ENCODE measurements at places on chromosomes 4 and X.
A peak's percentile ranks its signal among the peaks of the same experiment; 100 is the strongest.

DNA sequence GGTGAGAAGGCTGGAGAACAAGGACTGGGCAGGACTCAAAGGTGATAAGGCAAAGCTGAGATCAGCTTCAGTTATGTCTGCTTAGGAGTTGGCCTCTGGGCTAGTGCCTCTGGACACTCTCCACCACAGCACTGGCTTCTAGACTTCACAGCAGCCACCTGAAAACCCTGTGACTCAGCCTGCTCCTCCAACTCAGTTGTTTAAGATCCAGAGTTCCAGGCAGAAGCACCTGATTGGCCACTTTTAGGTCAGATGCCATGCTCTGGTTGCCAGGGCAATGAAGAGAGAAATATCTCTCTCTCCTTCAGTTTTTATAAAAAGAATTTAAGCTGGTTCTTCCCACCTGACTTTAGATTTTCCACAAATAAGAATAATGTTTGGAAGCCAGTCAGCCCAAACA is 47.9 kb upstream of the BLTP1 start:
- DNase-seq, result peak; percentile 6

GRCh38 chrX:101348452-101349192 is at the start of gene TIMM8A:
TSS of gene TIMM8A (minus strand) at chrX:101348742. CDS start at chrX:101348664, 78 bp downstream.
- peak; percentile 88 for DNase-seq

DNA sequence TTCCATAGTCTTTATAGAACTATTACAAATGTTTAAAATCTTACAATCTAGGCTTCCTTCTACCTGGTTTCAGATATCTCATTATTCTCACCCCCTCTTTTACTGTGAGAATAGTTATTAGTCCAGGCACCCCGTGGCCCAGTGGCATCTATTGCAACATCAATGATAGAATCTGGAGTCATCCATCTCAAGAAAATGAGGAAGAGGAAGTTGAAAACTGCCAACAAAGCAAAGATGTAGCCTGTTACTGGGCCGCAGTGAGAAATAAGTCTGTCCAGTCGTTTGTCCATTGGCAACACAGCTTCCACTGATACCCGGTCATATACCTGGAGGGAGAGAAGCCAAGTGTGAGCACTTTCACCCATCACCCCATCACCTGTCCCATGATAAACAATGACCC is 6.0 kb upstream of the ASB11 start:
- no peak for DNase-seq

DNA sequence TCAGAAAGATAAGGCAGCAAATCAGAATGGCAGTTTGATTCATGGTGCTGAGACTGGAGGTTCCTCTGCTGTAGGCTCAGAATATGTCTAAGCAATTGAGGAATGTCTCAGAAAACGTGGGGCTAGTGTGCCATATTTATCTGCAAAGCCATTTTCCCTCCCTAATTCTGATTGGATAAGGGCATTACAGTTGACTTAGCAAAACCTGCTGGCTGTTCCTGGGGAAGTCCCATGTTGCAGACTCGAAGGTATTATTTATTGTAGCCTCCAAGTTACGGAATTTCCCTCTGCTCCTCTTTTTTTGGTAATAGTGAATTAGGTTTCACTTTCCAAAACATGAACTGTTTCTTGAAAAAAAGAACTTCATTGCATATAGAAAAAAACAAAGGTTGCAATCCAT is at the start of gene CXCL10:
Gene CXCL10 (minus strand): TSS at position 109 of the 400 bp plus-strand sequence. CDS start 66 bp downstream, at position 43.
- DNase-seq, result no peak

GRCh38 chrX:124035657-124036056 is 74.2 kb downstream of the STAG2 start:
- no peak for DNase-seq

DNA sequence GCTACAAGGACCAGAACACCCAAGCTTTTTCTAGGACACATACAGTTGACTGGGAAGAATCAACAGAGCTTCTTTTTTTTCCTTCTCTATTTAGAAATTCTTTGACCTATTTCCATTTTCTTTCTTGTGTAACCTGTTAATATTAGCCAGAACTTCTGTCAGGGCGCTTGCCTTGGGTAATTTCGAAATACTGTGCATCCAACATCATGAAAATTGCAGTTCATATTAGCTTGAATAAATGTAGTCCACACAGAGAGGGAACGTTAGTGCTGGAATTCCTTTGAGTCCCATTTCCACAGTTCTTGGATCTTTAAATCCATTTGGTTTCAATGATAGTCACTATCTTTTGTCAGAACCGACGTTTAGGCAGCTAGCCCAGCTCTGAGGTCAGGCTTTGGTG is 141.8 kb downstream of the MXRA5 start:
- no peak for DNase-seq

DNA sequence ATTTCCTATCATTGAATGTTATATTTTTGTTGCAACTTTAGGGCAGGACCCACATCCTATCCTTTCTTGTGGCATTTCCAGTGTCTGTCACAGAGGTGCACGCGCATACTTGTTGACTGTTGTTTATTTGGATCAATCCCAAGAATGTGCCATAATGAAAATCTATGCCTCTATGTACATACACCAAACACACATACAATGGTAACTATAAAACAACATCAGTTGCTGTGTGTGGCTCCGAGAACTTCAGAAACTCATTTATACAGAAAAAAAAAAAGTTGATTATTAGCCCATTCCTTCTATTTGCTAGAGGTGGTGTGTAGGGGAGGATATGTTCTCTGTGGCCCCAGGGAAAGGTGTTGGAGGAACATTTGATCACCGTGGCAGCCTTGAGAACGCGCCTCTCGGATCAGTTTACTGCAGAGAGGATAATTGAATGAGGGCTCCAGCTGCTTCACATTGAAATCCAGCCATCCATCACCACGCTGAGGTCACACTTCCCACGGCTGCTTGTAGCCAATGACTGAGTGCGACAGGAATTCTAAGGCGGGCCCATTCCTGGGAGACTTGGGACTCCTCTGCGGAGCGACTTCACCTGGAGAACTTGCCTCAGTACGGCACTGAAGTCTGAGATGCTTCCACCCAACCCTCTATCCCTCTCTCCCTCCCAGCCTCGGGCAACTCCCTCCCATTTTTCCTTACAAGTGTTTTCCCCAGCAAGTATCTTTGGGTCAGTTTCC is 19.5 kb downstream of the SMPX start:
- DNase-seq, result peak; percentile 88

- no peak for DNase-seq
Measured at GRCh38 chrX:10135561-10136399, 21.0 kb upstream of the CLCN4 start.

- DNase-seq, result no peak
Measured at GRCh38 chr4:169259271-169259670, 11.5 kb downstream of the SH3RF1 start.

DNA sequence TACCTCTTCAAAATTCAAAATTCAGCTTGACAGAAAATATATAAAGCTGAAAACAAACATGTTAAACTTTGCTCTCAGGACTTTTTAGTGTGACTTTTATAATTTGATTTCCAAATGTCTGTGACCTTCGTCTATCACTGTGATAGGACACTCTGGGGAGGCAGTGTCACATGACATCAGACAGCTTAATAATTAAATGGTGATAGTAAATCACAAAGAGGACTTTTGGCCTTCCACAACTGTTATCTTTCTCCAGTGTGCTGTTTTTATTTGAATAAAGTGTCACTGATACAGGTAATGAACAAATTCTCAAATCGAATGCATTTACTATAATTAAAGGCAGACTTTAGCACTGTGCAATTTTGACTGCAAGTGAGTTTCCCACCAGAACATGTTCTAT is 83.1 kb downstream of the MID1 start:
- DNase-seq, result no peak

- no peak for DNase-seq
Measured at GRCh38 chrX:53255738-53256191, 25.6 kb downstream of the IQSEC2 start.

DNA sequence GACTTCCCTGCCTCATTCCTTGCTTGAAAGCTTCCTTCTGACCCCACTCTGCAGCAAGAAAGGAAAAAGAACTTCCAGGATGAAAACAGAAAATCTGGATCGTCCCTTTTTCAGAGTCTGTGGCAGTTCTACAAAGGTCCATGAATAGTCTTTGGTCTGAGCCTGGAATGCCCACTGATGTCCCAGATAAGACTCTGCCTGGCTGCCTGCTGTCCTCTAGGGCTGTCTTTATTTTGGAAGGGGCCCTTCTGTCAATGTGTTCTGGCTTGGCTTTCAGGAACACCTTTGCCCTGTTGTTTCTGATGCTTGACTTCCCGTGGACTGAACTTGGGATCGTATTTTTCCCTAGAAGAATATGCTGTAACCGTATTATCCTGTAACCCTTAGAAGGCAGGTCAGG is 114.7 kb upstream of the LNX1 start:
- no peak for DNase-seq

DNA sequence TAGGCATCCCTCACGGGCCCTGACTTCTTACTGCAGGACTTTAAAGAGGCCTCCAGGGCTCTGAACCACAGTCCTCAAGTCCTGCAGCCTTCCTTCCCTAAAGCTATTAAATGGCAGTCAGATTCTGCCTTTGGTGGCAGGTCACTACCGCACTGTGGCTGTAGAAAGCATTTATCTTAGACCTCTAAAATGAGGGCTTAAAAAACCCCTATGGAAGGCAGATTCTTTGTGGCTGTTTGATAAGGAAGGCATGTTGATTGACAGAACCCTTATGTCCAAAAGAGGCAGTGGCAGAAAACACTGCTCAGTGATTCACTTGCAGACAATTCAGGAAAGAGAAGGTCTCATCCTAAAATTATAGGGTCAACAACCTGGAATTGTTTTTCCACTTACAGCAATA is 79.2 kb downstream of the FBXL5 start:
- no peak for DNase-seq

DNA sequence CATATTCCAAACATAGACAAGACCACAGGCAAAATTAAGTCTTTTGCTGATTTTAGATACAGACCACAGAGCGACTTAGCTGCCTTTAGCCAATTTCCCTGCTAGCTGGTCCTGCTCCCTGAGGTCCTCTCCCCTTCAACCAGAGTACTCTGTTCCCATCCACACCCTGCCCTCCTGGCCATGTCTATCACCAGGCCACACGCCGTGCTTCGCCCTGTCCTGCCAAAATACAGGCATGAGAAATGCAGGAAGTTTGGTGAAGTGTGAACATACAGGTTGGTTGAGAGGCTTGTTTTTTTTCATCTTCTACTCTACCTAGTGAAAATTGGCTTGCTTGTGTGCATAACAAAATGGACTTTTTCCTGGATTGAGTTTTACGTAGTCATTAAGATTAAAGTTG is 226.2 kb upstream of the TENM3 start:
- DNase-seq, result no peak

GRCh38 chrX:96722781-96723180 is 38.1 kb downstream of the DIAPH2 start:
- DNase-seq, result no peak

DNA sequence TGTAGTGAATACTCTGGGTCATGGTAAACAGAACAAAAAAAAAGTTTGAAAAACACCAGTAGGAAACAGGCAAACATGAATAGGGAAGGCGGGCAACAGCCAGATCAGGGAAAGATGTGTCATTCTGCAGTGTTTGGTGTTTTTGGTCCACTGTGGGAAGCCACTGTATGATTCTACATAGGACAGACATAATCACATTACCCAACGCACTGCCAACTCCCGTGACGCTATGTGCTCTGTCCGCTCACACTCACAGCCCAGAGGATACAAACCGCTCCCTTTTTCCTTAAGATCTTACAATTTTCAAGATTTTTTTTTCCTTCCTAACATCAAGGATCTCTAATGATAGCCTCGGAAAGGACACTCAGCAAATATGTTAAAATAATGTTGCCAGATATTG is 59.3 kb downstream of the HADH start:
- no peak for DNase-seq

DNA sequence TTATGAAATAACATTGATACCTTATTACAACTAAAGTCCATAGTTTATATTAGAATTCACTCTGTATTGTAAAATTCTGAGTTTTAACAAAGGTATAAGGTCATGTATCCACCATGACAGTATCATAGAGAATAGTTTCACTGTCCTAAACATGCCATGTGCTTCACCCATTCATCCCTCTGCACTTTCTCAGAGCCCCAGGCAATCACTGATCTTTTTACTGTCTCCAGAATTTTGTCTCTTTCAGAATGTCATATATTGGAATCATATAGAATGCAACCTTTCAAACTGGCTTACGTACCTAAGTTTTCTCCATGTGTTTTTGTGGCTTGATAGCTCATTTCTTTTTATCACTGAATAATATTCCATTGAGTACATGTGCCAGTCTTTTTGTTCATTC is 33.9 kb downstream of the SNCA start:
- DNase-seq, result no peak

DNA sequence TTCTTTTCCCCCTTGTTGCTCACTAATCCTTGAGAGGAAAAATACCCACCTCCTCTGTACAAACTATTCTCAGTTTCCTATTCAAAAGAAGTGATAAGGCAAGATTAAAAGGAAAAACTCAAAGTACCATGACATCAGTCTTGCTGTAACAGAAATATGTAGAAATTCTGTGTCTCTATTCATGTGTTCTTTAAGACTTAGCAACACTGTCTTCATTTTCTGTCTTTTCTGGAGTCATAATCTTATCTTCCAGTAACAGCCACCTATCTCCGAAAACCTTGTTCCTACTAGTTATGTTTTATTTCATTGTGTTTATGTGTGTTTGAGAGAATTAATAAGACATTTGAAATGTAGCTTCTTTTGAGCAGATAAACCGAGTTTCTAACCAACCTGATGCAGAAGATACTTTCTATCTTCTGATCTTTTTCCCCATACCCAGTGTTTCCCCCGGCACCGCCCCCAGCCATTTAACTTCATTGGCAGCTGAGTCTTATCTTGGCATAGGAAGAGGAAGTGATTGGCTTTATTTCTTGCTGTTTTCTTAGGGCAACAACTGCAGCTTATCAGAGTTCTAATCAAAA is 8.0 kb downstream of the FAM241A start:
- no peak for DNase-seq

GRCh38 chr4:89164400-89164799 is 53.1 kb downstream of the TIGD2 start:
- peak; percentile 23 for DNase-seq

DNA sequence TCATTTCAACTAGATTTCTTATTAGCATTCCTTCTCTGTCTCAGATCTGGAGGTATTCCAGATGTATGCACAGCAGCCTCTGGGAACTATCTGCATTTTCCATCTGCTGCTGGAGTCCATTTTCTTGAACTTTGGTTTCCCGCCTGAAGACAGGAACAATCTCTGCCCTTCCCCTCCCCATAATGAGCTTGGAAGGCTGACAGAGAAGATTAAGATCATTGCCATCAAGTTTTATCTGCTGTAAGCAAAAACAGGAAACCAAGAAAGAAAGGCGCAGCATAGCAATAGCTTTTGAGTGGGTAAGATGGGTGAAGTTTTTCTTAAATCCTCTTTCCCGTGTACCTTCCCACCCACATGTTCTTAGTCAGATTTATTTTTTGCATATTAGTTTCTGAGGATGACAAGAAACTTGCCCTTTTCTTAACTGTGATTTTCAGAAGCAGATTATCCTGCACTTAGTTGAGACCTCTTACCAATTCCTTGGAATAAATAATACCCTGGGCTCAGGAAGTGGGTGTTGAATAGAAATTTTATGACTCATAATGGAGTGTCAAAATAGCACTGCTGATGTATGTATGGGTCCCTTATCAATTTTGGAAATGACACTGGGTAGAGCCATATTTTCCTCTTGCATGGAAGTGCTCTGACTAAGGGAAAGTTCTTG is 78.3 kb downstream of the CT47B1 start:
- no peak for DNase-seq

GRCh38 chrX:18377796-18378195 is 23.3 kb upstream of the SCML2 start:
- DNase-seq, result peak; percentile 74

Measured in DMS53 (cell line).